ENCODE measurements at places on chromosomes 3 and 15. TPM values are rescaled to one million over a fixed set of nuclear protein-coding genes. Genes with fewer than 3 reads are reported as not detected.

Gene SCN11A
- total RNA-seq: not detected

Gene HDGFL3
- 27.7 TPM for total RNA-seq

GRCh38 chr3:151283387-151283786 is 5.0 kb upstream of the P2RY14 start:
- no peak for DNase-seq

Gene GPR149
- not detected for total RNA-seq

DNA sequence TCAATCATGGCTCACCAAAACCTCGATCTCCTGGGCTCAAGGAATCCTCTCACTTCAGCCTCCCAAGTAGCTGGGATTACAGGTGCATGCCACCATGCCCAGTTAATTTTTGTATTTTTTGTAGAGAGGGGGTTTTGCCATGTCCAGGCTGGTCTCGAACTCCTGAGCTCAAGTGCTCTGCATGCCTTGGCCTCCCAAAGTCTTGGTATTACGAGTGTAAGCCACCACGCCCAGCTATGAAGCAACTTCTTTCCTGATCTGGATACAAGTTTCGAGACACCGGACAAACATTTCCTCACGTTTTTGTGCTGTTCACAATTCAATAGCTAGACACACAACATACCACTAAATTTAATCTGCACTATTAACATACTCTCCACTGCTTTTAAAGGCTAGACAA is 3.4 kb upstream of the SYNM start:
- peak; percentile 79 for DNase-seq

GRCh38 chr15:73922186-73923151 is 3.8 kb upstream of the LOXL1 start:
- no peak for DNase-seq

GRCh38 chr15:101543431-101543830 is 53.9 kb upstream of the PCSK6 start:
- no peak for DNase-seq

- DNase-seq: no peak
Observed at GRCh38 chr15:72271895-72272212, 500 bp downstream of the PARP6 start.

DNA sequence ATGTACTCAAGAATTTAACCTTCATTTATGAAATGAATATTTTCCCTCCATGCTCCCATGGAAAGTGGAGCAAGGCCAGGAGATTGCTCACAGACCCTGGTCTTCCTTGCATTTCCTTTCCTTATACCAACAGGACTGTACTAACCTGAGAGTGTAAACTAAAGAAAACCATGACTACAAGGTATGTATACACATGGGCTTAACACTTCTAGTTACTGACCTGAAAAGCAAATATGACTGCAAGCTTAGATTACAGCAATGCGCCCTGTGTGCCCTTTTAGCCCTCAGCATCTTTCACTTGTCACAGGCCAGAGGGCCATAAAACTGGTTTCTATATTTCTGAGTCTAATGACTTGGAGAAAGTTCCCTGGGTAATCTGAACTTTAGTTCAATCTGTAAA is 52.1 kb downstream of the NEK10 start:
- no peak for DNase-seq

Gene SIDT1
- total RNA-seq: 44.0 TPM

DNA sequence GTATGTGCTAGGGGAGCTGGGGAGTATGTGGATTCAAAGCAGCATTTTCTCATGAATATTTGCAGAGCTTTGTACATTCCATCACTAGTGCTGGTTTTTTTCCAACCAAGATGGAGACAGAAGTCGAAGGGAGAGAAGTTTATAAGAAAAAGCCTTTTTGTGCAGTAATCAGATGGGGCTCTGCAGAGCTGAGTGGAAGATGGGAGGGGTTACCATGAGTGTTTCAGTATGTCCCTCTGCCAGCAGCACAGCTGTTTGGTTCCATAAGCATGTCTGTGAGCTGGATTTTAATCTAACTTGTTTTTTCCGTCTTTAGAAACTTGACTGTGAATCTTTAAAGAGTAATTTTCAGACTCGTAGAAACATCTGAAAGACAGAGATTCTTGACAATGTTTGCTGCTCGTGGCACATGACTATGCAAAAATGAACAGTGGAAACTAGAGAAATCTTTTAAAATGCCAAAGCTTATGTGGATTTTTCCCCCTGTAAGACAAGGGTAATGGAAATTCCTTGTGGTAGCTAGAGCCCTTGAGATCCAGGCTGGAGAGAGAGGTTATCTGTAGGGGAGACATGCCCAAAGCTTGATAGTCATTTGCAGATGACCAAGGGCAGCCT is 20.3 kb downstream of the STARD9 start:
- DNase-seq: no peak

DNA sequence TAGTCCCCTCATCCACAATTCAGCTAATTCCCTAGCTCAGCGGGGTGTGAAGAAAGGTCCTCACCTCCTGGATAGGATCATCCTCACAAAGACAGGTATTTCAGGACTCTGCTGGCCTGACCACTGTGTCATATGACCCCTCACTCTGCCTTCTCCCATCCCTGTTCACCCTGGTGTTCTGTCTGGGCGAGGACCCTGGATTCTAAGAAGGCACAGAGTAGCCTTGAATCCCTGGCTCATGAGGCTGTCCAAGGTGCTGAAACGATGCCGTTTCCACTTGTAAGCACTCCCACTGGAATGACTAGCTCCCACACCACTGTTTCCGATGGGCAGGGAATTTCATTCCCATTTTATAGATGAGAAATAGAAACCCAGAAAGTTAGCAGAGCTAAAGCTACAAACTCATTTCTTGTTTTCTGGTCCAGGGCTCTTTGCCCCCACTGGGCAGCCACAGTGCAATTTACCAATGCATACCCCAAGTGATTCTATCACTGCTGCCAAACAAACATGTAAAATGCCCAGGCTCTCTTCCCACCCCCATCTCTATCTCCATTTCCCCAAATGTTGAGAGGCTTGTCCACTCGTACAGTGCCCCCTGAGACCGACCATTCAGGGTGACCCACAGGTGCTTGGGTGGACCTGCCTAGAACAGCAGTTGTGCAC is 83.2 kb downstream of the RAB11A start:
- no peak for DNase-seq

Gene CSTA
- 95.5 TPM for total RNA-seq

GRCh38 chr3:84277562-84278224 is 681.1 kb upstream of the CADM2 start:
- DNase-seq: no peak

GRCh38 chr3:195866686-195867511 is 41.5 kb downstream of the TNK2 start:
- DNase-seq: no peak

All from vagina (tissue), 2 donors.